Kidney tubule cell (primary cell): ENCODE measurements at places on chromosomes 2 and 18.

DNA sequence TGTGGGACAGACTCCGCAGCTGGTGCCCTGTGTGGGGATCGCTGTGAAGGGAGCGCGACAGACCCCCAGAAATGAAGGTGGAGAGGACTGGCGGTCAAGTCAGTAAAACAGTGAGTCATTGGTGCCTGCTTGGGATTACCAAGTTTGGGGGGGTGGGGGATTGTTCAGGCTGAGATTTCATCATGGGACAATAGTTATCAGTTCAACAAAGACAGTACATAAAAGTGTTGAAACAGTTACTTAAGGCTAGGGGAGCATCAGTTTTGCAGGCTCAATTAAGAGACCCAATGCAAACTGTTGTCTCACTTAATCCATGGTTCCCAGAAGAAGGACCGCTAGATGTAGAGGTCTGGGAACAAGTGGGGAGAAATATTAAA, 42.4 kb upstream of the PDK1 start:
- no peak for DNase-seq

DNA sequence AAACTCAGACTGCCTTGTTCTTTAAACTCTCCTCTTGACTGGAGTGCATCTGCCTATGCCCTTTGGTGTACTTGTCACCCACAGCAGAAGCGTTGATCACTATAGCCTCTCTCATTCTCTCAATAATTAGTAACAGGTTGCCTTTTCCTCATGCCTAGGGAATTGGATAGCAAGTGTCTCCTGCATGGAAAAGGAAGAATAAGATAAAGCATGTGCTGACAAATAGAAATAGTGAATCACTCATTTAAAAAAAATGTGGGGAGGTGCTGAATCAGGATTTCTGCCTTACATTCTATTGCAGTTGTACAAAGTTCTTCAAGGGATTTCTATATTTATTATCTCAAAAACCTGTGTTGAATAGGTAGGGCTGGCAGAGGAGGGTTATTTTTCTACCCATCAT, 323.0 kb downstream of the TXNL1 start:
- peak; percentile 48 for DNase-seq

DNA sequence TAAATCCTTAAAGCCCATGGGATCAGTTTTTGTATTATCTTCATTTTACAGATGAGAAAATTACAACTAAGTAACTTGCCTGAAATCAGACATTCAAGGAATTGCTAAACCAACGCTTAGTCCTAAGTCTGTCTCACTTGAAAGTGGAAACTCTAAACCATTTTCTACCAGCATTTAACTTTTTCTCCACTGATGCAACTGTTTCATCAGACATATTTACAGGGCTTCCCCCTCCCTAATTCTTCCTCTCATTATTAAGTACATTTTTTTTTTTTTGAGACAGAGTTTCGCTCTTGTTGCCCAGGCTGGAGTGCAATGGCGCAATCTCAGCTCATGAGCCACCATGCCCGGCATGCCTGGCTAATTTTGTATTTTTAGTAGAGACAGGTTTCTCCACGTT, 88.6 kb downstream of the ACVR1C start:
- no peak for DNase-seq

GRCh38 chr2:25832897-25833296, 45.4 kb downstream of the ASXL2 start:
- no peak for DNase-seq

GRCh38 chr2:241432824-241433448, 75.4 kb downstream of the STK25 start:
- no peak for DNase-seq
